Progenitor cell of endocrine pancreas (in vitro differentiated cells): ENCODE measurements at places on chromosomes 2 and 18. TPM values are rescaled to one million over a fixed set of nuclear protein-coding genes. Genes with fewer than 3 reads are reported as not detected.

Gene BOK
- total RNA-seq: 8.0 and 10.2 TPM in 2 replicates

Gene RASGRP3
- total RNA-seq: 0.49 TPM in 1 of 2 replicates, not detected in the other

GRCh38 chr2:134413430-134413829 lies 159.6 kb downstream of the MGAT5 start:
- H3K27ac ChIP-seq: peak overlapping the region; percentile 84
- peaks cover 4% of the 10 kb centered on the region for H3K36me3 ChIP-seq
- peak overlapping the region; percentile 74 for H3K4me3 ChIP-seq
- no peak for DNase-seq
- no peaks in the 10 kb centered on the region for H3K27me3 ChIP-seq
- peaks cover 75% of the 10 kb centered on the region for H3K4me1 ChIP-seq

GRCh38 chr18:3066341-3067110 lies 53.6 kb upstream of the LPIN2 start:
- H3K27ac ChIP-seq: no peak overlapping the region
- peaks cover 10% of the 10 kb centered on the region for H3K4me1 ChIP-seq
- no peaks in the 10 kb centered on the region for H3K36me3 ChIP-seq
- DNase-seq: no peak
- H3K27me3 ChIP-seq: no peaks in the 10 kb centered on the region
- H3K4me3 ChIP-seq: no peak overlapping the region

DNA sequence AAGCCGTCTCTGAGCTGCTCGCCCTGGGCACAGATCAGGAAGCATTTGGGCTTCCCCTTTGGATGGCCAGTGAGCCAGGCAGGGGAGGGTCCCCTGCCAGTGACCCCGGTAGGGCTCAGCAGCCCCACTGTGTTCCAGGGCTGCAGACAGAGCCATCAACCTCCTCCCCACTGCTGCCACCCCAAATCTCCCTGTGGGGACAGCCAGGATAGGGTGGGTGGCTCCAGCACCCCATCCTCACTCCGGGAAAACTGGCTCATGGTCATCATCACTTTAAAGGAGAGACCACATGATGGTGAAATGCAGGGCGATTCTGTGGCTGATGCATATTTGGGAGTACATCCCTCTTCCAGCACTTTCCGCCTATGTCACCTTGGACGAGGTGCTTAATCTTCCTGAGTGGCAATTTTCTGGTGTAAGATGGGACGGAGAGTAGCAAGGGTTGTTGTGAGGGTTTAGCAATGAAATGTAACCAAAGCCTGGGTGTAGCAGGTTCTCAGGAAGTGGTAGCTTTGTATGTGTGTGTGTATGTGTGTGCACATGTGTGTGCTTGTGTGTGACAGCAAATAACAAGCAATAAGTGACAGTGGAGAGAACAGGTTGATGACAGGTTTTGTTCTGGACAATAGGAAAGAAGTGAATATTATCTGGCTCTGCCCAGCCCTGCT lies 61.8 kb downstream of the ACAA2 start:
- no peaks in the 10 kb centered on the region for H3K36me3 ChIP-seq
- H3K27ac ChIP-seq: no peak overlapping the region
- H3K4me1 ChIP-seq: no peaks in the 10 kb centered on the region
- peaks cover 22% of the 10 kb centered on the region for H3K27me3 ChIP-seq
- no peak overlapping the region for H3K4me3 ChIP-seq

Gene FEV
- 13.5 and 15.6 TPM in 2 replicates for total RNA-seq

Gene UGT1A10
- total RNA-seq: not detected in 2 replicates

GRCh38 chr2:195498176-195498575 lies 158.8 kb upstream of the SLC39A10 start:
- no peaks in the 10 kb centered on the region for H3K4me1 ChIP-seq
- no peak overlapping the region for H3K4me3 ChIP-seq
- no peaks in the 10 kb centered on the region for H3K36me3 ChIP-seq
- no peak overlapping the region for H3K27ac ChIP-seq
- H3K27me3 ChIP-seq: peaks cover 3% of the 10 kb centered on the region

GRCh38 chr2:101558740-101559525 lies 84.0 kb upstream of the RFX8 start:
- H3K27me3 ChIP-seq: peaks cover 24% of the 10 kb centered on the region
- no peak overlapping the region for H3K4me3 ChIP-seq
- H3K27ac ChIP-seq: no peak overlapping the region
- H3K4me1 ChIP-seq: peaks cover 26% of the 10 kb centered on the region

GRCh38 chr2:230217424-230217823 lies 2.4 kb downstream of the SP110 start:
- H3K36me3 ChIP-seq: peaks cover 2% of the 10 kb centered on the region
- H3K4me1 ChIP-seq: peaks cover 10% of the 10 kb centered on the region
- no peaks in the 10 kb centered on the region for H3K27me3 ChIP-seq
- no peak overlapping the region for H3K4me3 ChIP-seq
- H3K27ac ChIP-seq: no peak overlapping the region
- DNase-seq: no peak
